ENCODE measurements at places on chromosomes 3 and 15.

DNA sequence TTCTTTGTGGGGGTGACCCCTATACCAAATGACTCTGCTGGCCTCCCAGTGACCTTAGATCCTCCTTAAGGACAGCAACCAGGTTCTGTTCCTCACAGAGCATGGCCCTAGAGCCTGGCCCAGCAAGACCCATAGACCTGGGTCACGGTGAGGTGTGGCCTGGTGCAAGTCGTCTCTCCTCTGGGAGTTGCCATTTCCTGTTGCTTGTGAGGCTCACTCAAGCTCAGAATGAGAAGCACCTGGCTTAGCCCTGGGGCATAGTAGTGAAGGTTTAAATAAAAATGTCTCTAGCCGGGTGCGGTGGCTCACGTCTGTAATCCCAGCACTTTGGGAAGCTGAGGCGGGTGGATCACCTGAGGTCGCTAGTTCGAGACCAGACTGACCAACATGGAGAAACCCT is 131.3 kb downstream of the SMAD6 start:
- no peak for DNase-seq

GRCh38 chr15:50365971-50366370 is 11.0 kb upstream of the GABPB1 start:
- DNase-seq, result no peak

DNA sequence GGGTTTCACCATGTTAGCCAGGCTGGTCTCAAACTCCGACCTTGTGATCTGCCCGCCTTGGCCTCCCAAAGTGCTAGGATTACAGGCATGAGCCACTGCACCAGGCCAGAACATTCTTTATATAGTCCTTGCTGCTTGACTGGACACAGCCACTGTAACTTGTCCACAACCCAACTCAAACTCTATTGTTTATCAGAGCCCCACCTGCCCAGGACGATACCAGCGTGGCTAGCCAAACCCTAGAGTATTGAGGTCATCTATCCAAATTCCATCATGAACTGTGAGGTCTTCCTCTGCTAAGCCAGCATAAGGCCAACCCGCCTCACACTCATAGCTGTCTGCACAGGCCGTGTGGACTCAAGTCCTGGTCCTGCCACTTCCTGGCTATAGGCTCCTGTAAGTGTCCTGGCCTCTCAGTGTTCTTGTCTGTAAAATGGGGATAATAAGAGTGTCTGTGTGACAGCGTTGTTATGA is 63.9 kb downstream of the DAPK2 start:
- no peak for DNase-seq

DNA sequence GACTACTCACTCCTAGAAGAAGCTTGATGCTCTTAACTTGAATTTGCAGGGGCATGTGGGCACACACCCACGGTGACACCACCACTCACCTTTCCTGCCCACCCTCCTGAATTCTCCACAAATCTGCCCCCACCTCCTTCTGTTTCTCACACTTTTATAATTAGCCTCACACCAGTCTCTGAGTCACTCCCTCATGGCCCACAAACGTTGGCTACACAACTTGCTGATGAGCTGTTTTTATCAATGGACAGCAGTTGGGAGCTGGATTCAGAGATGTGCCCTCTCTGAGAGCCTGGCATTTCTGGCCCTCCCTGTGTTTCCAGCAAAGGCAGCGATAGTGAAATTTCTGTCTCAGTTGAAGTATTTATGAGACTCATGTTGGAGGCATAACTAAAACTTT is 1.3 kb downstream of the COLQ start:
- DNase-seq, result no peak

- DNase-seq, result no peak
Measured at GRCh38 chr3:72338942-72339669, 509.1 kb downstream of the SHQ1 start.

GRCh38 chr15:78419367-78419766 is 18.6 kb upstream of the IREB2 start:
- DNase-seq, result no peak

GRCh38 chr3:153714016-153714415 is 407.2 kb upstream of the ARHGEF26 start:
- DNase-seq, result no peak

GRCh38 chr3:104606812-104607211 is 759.9 kb upstream of the ALCAM start:
- no peak for DNase-seq

DNA sequence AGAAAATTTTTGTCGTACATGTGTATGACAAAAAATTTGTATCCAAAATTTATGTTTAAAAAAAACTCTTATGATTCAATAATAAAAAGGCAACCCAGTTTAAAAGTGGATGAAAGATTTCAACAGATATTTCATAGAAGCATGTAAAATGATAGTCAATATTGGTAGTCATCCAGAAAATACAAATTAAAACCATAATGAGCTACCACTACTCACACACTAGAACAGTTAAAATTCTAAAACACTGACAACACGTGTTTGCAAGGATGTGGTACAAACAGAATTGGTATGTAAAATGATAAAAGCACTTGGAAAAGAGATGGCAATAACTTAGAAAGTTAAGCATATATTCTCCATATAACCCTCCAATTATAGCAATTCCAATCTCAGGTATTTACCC is 303.0 kb upstream of the NR2F2 start:
- no peak for DNase-seq

- DNase-seq, result no peak
Measured at GRCh38 chr3:124779751-124780191, 49.5 kb downstream of the UMPS start.

DNA sequence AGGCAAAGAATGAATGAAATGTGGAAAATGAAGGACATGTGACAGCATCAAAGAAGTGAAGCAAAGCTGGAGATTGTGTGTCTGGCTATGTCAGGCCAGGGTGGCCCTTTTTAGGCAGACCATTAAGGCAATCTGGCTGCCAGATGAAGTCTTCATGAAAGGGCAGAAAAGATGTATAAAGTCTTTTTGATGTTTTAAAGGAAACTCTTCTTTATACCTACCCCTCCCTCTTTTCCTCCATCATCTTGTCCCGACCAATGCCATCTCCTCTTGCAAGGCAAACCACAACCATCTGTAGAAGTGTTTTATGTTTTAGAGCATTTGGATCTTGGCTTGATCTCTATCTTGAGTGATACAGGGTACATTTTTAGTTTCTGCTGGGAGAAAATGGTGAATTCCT is 259.2 kb downstream of the LSAMP start:
- no peak for DNase-seq

Measured in activated CD8-positive, alpha-beta memory T cell treated with anti-CD3 and anti-CD28 coated beads for 1 hour (primary cell).